ENCODE measurements at places on chromosomes 6 and 20.

DNA sequence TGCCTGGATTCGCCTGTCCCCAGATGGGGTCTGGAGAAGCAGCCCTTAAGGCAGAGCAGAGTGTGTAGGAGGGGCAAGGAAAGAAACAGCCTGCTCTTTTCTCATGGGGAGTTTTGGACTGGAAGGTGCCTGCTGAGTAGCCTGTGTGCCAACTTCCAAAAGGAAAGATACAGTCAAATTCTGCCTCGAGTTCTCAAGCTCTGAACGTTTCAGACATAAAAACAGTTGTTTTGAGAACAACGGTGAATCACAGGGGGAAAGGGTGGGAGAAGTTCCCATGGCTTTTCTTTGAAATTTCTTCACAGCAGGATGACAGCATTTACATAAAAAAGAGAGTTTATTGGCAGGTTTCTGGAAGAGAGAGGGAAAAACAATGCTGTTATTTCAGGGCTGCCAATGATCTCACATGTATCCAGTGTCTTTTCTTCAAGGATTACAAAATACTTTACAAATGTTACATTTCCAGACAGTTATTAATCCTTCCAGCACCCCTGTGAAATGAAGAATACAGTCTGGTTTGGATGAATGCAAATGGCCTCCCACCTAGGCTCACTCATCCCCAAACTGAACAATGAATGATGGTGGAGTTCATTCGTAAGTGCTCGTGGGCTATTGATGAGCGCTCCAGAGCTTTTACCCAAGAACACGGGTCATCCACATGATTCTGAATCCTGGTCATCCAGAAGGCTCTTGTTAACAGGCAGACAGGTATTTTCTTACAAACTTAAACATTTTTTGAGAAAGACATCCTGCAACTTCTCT, 33.8 kb upstream of the ECI2 start:
- no peak for DNase-seq

DNA sequence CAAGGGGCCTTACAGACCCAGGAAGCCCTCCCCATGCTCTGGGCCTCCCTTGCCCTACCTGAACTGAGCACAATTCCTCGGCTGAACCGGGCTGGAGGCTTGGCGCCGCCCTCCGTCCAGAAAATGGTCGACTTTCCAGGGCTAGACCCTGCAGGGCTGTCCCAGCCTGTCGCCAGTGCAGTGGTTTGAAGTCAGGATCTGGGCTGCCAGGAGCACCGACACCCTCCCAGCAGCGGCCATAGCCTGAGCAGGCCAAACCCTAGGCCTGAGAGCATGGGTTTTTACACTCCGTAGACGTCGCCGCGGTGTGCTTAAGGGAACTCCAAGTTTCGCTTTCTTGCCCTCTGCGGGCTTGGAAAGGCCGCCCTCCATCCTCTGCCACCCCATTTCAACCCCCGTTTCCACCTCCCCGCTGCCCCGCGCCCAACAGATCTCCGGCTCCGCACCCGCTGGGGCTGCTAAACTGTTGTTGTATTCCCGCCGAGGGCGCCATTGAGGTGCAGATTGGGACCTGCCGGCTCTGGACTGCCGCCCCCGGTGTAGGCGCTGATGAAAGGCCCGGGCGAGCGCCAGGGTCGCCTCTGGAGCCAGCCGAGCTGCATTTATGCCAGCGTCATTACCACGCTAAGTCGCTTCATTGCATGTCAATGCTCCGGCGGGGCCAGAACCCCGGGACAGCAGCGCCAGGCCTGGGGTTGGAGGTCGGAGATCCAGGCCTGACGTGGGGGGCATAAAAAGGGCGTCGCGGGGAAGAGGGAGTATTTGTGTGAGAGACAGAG, 2.2 kb upstream of the TFAP2A start:
- DNase-seq, result no peak

- DNase-seq, result no peak
Measured at GRCh38 chr6:20626165-20626564, 91.9 kb downstream of the CDKAL1 start.

DNA sequence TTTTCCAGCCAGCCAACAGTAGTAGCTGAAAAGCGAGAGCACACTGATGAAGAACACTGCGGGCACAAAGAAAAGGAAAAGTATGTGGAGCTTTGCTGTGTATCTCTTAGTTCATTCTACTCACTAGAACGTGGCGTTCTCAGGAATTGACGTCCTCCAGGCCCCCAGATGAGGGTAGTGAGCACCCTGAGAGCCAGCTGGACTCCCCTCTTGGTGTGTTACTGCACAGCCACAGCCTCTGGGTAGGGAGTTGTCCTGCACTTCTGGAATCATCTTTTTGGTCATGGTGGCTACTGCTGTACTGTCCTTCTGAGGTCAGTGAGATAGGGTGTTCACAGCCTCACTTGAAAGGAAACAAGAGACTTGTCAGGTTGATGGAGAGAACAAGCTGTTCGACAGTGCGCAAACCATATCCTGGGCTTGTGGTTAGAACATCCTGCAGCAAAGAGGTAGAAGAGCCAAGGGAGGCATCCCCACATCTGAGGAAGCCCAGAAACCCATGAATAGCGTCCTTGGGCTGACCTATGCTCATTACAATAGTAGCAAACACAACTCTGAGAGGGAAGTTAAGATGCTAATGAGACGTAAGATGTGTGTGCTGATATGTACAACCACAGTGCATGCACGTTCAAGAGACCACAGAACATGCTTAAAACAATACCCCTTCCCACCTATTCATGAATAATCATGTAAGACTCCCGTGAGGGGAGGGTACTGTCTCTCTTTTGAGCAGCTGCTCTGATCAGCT, 14.6 kb upstream of the HLA-F start:
- peak; percentile 41 for DNase-seq

DNA sequence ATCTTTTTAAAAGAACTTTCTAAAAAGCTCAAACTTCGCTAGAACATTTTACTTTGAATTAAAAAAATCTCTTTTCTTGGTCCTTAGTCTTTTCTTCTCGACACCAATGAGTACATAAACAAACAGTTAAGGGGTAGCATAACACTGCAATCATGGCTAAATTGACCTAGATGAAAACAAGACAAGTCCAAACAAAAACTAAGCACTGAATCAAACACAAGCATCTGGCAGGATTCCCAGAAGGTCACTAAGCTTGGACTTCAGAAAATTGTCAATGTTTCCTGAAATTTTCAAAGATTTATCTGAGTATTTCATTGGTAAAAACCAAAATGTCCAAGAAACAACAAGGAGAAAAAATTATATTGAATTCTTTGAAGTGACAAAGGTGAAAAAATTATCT, 5.0 kb downstream of the COL21A1 start:
- DNase-seq, result no peak

Data from activated T-cell treated with anti-CD3 and anti-CD28 coated beads for 24 hours (primary cell).